SW 1271 (cell line): ENCODE measurements at places on chromosomes 6 and 20.

DNA sequence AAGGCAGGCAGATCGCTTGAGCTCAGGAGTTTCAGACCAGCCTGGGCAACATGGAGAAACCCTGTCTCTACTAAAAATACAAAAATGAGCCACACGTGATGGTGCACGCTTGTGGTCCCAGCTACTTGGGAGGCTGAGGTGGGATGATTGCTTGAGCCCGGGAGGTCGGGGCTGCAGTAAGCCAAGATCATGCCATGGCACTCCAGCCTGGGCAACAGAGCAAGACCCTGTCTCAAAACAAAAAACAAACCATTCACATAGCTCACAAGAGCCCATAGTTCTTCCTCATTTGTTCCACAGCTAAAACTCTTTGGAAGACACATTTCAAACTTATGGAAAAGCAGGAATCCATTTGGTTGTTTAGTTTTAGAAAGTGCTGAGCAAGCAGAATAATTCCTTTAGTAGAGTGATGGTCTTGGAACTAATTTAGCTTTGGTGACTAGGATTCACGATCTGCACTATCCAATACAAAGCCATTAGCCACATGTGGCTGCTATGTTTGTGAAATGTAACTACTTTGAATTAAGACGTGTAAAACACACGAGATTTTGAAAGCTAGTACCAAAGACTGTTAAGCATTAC, 4.1 kb downstream of the ZNFX1 start:
- no peak for DNase-seq

GRCh38 chr6:44077214-44077946, 49.9 kb downstream of the MRPL14 start:
- no peak for DNase-seq

GRCh38 chr20:5652626-5653553, 97.3 kb upstream of the SHLD1 start:
- no peak for DNase-seq

GRCh38 chr6:127205036-127205435, 61.6 kb upstream of the RNF146 start:
- DNase-seq: no peak

DNA sequence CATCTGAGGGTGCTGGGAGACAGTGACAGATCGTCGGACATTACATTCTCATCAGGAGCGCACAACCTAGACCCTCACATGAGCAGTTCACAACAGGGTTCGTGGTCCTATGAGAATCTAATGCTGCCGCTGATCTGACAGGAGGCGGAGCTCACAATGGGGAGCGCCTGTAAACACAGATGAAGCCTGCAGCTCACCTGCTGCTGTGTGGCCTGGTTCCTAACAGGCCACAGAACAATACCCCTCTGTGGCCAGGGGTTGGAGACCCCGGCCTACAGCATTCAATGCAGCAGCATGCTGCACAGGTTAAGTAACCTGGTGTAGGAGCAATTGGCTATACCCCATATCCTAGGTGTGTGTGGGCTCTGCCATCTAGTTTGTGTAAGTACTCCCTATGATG, 19.5 kb downstream of the ANKRD60 start:
- DNase-seq: no peak

GRCh38 chr6:166598441-166599138, 12.1 kb upstream of the RAMACL start:
- DNase-seq: no peak

GRCh38 chr6:150169609-150170008, 26.8 kb downstream of the PPP1R14C start:
- no peak for DNase-seq

- DNase-seq: no peak
Measured at GRCh38 chr20:59131551-59132285, 31.9 kb upstream of the ZNF831 start.

DNA sequence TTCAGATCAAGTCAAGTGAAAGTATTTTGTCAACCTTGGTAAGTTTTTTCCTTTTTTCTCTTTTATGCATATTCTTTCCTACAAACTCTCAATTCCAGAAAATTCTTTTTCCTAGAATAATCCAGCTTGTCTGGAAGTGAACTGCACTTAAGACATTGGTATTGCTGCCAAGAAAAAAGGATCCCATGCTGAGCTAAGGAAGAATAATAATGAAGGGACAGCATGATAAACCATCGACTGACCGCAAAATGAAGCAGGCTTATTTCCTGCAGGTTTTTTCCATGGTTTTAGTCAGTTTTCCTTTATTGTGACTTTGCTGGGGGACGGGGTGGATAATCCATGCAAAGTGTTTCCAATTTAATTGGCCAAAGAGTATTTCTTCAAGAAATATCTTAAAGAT, 857.6 kb upstream of the SLC35B3 start:
- DNase-seq: no peak

- DNase-seq: no peak
Measured at GRCh38 chr6:158415666-158416065, 103.4 kb downstream of the TULP4 start.

DNA sequence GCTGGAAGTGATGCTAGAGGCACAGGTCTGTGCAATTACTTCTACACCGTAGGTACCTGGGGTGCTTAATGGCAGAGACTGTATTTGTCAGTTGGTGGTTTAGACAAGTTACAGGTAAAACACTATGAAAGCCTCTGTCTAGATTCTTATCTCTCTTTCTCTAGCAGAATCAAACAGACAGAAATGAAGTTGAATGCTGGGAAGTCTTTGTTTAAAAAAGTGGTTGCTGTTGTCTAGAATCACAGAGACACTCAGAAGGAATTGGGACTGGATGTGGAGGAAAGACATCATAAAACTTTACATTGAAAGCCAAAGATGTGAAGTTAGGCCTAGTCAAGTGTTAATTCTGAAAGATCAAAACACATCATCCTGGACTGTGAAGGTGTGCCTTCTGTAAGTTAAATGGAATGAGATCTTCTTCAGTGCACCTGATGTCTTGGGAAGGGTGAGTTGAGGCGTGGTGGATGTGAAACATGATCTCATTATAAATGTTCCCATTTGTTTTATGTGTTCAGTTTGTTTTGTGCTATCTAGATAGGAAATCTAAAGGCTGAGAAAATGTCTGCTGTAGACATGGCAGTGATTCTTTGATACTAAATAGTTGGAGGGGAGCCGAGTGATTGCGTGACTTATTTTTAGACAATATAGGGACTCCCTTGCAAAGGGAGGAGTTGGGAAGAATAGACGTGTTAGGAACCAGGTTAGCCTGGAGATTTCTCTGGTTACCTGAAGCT, 290.2 kb downstream of the SOX4 start:
- no peak for DNase-seq

GRCh38 chr6:166488076-166488685, 98.3 kb downstream of the RAMACL start:
- DNase-seq: no peak

DNA sequence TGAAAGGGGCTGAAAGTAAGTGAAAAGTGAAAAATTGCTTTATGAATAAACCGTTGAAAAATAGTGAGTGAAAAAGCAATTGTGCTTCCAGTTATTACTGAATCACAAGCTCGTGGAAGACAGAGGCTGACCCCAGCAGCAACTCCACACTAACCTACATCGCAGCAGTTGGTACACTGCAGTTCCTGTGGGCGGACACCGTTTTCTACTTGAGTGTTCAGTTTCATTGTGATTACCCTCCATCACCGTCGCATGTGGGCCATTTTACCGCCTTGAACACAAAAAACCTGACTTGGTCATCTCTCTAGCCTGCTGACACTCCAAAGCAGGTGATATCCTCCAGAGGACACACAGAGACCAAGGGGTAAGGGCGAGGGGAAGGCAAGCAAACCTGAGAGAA, 28.4 kb downstream of the PRDM1 start:
- no peak for DNase-seq

DNA sequence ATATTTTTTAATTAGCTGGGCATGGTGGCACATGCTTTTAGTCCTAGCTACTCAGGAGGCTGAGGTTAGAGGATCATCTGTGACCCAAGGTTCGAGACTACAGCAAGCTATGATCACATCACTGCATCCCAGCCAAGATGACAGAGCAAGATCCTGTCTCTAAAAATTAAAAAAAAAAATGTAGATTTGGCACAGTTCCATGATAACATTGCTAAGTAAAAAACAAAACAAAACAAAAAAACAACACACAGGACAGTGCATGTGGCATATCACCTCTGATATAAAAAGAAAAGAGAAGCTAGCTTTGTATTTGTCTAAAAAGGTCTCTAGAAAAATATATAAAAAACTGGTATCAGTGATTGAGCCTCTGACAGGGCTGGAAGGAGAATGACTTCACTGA, 24.6 kb downstream of the RNF24 start:
- no peak for DNase-seq

- peak; percentile 93 for DNase-seq
Measured at GRCh38 chr6:11650025-11650696, 112.6 kb downstream of the TMEM170B start.

DNA sequence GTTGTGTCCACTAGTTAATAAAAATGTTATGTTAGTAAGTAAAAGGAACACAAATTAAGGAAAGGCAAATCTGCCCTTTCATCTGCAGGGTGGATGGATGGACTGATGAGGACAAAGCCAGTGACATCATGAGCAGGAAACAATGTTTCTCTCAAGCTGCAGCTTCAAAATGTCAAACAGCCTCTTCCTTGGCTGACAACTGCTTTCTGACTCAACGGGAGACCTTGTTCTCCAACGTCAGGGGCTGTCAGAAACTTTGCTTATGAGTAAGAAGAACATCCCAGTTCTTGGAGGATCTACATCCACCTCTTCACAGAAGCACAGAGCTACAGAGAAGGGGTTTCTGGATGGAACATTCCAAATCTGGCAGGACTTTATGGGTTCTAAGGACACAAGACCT, 6.0 kb downstream of the CST2 start:
- DNase-seq: no peak

DNA sequence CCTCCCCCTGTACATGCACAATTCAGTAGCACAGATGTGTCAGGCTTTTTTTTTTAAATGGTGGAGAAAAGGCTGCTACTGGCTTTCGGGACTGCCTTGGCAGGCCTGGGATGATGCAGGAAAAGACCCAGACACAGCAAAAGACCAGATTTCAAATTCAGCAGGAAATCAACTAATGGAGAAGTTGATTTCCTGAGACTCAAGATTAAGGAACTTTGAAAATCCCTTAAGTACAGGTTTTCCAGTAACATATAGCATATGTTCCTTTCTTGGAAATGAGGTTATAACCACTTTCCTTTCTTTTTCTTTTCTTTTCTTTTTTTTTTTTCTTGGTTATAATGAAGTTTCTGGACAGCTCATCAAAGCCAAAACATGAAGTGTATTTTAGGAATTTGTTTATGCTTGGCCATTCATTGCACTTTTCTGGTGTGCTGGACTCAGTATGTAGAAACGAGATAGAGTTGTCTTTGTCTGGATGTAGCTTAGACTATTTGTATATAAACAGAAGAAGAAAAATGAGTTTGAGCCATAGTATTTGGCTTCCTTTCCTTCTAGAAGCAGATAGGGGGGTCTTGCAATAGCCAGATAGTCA, 119.4 kb downstream of the SASH1 start:
- DNase-seq: no peak

DNA sequence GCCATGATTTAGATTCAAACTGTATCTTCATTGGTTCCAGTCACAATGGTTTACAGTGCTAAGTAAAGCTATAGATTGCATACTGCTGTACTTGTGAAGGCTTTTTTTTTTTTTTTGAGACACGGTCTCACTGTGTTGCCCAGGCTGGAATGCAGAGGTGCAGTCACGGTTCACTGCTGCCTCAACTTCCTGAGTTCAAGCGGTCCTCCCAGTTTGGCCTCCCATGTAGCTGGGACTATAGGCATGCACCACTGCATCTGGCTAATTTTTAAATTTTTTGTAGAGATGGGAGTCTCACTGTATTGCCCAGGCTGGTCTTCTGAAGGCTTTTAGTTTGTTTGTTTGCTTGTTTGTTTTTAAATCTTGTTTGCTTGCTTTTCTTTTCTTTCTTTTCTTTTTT, 24.9 kb downstream of the ITCH start:
- DNase-seq: no peak
